ENCODE measurements at places on chromosomes 3 and 15.

- DNase-seq: no peak
Observed at GRCh38 chr3:15309662-15310335, 22.6 kb downstream of the SH3BP5 start.

DNA sequence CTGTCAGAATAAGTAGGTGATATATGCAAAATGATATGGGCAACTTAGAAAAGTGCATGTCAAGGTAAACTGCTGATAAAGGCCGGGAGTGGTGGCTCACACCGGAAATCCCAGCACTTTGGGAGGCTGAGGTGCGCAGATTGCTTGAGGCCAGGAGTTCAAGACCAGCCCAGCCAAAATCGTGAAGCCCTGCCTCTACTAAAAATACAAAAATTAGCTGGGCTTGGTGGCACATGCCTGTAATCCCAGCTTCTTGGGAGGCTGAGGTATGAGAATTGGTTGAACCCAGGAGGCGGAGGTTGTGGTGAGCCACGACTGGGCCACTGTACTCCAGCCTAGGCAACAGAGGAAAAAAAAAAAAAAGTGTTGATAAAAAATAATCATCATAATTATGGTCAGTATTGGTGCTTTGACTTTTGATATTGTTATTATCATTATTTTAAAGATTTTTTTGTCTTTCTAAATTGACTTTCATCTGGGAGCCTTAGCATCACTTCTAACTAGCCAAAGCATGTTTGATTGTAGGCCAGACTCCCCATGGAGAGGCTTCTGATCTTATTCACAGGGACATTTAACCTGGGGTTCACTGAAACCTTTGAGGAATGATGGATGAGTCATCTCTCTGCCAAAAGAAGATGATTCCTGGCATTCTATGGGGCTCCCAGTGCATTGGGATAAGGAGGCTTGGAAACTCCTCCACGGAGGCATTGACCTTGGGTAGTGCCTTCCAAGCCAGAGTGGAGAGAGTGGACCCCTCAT is 5.6 kb downstream of the ZBTB38 start:
- DNase-seq: no peak

DNA sequence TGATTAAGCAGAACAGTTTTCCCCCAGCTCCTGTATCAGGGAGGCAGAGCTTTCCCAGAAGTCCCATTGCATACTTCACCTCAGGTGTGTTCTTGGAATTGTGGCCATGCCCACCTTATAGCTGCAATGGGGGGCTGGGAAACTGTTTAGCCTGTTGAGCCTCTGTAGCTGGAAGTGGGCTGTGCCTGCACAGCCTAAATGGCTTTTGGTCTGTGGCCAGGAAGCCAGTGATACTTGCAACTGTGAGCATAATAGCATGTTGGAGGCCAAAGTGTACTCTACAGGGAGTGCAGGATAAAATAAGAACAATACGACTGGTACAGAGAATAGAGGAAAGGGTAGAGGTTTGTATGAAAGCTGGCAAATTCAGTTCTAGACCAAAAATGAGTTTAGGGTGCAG is 248.5 kb downstream of the PTPRG start:
- no peak for DNase-seq

DNA sequence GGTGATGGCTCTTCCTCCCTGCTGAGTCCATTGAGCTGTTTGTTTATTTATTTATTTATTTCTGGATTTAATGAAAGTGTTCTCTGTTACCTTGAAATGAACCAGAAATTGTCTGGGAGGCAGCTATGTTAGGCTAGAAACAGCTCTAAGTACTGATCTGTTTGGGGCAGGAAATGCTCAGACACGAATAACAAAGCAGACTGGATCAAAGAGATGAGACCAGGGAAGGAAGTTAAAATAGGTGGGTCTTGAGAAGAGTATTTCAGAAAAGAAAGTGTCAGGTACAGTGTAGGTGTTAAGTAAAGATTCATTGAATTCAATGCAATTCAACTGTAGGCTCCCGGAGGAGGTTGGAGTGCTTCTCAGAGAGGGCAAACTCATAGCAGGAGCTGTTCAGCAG is 173.3 kb downstream of the IL20RB start:
- no peak for DNase-seq

DNA sequence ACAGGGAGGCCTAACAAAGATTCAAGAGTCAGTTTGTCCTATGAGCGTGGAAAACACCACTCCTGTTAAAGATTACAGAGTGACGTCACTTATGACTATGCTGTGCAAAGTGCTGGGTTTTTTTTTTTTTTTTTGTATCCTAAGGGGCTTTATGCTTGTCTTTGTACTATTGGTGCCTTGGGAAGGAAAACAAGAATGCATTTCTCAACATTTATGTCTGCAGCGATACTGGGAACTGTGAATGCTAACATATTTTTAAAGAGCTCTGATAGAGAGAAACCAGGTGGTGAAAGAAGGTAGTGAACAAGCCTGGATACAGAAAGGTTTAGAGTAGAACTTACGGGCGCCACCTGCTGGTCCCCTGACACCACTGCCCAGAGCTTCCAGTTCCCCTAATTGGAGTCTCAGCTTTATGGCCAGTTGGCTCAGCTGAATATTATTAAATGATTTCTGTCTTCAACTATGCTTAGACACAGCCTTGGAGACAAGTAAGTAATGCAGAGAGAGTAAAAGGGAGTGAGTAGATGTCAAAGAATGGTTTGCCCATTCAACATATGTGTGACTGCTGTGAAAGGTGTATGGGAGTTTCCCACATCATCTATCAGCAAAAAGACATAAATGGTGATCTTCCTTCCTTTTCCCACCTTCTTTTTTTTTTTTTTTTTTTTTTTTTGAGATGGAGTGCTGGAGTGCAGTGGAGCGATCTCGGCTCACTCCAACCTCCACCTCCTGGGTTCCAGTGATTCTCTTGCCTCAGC is 807.9 kb upstream of the CFAP20DC start:
- peak; percentile 16 for DNase-seq

DNA sequence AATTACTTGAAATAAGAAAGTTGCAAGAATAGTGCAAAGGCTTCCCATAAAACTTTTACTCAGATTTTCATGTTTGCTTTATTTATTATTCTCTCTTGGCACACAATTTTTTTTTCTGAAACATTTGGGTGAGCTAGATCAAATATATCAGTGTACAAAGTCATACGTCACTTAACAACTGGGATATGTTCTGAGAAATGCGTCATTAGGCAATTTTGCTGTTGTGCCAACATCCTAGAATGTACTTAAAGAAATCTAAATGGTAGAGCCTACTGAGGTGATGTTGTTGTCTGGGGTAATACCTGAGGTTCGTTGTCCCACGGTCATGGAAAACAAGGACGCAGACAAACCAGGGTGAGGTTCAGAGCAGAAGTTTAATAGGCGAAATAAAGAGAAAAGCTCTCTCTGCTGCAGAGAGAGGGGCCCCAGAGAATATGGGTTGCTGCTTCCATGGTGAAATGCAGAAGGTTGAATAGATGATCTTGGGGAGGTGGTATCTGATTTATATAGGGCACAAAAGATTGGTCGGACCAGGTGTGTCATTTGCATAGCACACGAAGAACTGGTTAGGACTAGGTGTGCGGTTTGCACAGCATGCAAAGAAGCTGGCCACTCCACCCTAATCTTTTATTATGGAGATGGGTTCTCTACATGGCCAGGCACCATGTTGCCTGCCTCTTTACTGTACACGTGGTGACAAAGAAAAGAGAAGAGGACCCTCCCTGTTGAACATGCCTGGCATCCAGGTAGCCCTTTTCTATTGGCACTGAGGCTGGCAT is 8.8 kb upstream of the GRAMD1C start:
- no peak for DNase-seq

DNA sequence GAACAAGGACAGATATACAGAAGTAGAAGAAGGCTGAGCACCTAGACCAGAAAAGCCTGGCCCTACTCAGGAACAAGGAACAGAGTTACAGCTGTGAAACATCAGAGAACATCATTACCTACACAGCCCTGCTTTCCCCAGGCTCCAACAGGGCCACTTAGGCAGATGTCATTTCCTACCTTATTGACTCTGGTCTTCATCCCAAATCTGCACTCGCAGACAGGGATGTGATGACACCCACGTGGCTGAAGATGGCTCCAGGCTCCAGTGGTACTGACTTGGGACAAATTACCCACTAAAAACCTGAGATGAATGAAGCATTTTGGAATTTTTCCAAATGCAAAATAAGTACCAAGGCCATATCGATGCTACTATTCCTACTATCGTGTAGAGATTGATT is 18.0 kb upstream of the SSUH2 start:
- DNase-seq: no peak

GRCh38 chr15:88120026-88120425 is 136.5 kb downstream of the NTRK3 start:
- no peak for DNase-seq

- DNase-seq: no peak
Observed at GRCh38 chr3:59812237-59813147, 762.7 kb upstream of the CFAP20DC start.

DNA sequence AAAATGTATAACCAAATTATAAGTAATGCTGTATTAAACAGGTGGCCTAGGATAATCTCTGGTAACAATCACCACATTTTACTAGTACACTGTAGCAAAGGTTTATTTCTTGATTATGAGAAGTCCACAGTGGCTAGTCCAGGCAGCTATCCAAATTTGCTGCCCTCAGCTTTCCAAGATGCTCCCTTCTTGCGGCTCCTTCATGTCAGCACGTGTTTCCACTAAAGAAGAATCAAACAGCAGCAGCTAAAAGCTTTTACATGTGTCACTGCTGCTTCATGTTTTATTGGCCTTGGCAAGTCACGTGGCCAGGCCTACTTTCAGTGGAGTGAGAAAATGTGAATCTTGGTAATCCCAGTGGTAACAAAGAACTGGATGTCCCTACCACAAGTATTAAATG is 5.6 kb upstream of the RBMS3 start:
- DNase-seq: no peak

- DNase-seq: no peak
Observed at GRCh38 chr15:40028853-40029252, 10.1 kb downstream of the SRP14 start.

DNA sequence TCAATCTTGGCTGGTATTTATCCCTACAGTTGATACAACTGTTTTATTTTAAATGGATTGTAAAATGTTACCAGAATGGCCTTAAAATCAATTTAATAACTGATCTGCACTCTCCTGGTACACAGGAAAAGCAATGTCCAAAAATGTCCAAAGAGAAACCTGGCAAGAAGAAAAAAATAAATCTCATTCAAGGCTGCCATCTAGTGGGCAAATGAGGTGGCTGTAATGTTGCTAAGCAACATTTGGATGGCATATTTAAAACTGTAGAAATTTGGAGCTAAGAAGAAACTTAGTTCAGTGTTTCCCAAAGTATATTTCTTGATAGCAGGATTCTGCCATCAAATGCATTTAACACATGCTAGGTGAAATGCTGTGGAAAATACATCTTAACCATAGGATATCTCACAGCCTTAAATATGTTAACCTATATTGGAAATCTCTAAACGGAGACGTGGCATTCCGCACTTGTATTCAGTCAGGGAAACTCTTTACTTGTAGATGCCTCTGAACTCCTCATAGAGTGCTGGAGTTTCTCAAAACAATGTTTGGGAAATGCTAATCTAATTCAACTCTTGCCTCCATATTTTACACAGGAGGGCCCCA is 216.8 kb downstream of the ERC2 start:
- DNase-seq: peak; percentile 11

GRCh38 chr3:17412950-17413530 is 329.4 kb downstream of the TBC1D5 start:
- DNase-seq: peak; percentile 7

- DNase-seq: no peak
Observed at GRCh38 chr15:85116925-85117646, 135.4 kb downstream of the PDE8A start.

DNA sequence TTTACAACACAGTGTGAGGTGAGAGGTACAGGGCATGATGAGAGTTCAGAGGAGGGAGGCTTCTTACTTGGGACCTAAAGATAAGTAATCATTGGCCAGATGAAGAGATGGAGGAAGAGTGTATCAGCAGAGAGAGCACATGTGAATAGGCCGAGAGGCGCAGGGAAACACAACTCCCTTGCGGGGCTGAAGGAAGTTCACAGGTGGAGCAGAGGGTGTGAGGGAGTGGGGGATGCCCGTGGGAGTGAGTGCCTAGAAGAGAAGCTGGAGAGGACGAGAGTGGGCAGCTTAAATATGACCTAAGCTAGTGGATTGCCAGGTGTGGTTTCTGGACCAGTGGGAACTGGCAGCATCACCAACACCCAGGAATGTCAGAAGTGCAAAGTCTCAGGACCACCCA is 98.2 kb upstream of the TBC1D5 start:
- no peak for DNase-seq

DNA sequence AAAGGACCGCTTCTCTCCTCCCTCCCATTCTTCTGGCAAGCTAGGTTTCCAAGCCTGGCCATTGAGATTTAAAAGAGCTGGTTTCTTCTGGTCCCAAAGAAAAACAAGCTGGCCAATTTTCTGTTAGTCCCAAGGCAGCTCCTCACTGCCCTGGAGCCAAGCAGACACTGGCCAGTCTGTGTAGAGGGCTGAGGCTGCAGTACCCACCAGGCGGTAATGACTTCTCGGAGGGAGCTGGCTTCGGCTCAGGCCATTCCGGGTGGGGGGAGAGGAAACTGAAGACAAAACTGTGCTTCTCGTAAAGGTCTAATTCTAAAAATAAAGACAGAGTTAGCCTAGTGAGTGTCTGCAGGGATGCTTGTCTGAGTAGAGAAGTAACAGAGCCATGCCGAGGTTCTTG is 78.5 kb upstream of the SMAD3 start:
- no peak for DNase-seq

- DNase-seq: no peak
Observed at GRCh38 chr15:42185801-42186200, 22.3 kb downstream of the VPS39 start.

DNA sequence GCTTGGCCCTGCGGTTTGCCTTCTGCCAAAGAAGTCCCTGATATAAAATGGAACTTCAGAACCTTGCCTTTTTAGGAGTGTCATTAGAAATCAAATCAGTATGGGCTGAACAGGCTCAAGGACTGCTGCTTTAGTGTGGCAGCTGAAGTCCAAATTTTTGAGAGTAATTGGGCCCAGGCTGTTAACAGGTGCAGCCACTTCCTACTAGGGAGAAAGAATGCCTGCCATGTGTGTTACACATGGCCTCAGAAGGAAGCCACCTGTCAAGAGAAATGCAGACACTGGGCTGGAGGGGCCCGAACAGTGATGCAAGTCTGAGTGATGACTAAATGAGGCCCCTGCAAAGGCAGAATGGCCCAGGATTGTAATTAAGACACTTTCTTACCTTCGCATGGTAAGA is 786.7 kb upstream of the CFAP20DC start:
- no peak for DNase-seq

- DNase-seq: no peak
Observed at GRCh38 chr3:170448584-170448983, 29.9 kb downstream of the CLDN11 start.

GRCh38 chr3:89521328-89521727 is 413.9 kb downstream of the EPHA3 start:
- no peak for DNase-seq

GRCh38 chr3:190435618-190436017 is 14.1 kb downstream of the TMEM207 start:
- DNase-seq: no peak

DNA sequence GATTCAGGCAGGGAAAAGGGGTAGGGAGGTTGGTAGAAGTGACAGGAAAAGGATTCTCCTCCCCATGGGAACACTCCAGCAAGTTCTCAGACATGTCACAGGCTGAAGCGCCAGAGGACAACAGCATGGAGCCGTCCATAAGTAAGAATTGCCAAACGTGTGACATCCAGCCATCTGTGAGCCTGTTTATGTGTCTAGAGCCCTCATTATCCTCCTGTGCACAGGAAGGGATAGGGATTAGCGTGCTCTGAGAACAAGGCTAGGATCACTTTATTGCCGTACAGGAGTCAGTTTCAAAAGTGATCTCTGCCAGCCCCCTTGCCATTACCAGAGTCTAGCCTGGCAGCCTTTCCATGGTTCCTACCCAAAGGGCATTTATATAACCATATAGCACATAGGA is 549.5 kb downstream of the NTRK3 start:
- DNase-seq: no peak

GRCh38 chr15:70902107-70902506 is 9.5 kb downstream of the LRRC49 start:
- DNase-seq: no peak
